Prostate gland (tissue), 2 donors: ENCODE measurements at places on chromosomes 11 and 22.
A peak's percentile ranks its signal among the peaks of the same experiment; 100 is the strongest.

- DNase-seq = no peak
These were observed 75.1 kb upstream of the TSPAN18 start for GRCh38 chr11:44651535-44652155.

DNA sequence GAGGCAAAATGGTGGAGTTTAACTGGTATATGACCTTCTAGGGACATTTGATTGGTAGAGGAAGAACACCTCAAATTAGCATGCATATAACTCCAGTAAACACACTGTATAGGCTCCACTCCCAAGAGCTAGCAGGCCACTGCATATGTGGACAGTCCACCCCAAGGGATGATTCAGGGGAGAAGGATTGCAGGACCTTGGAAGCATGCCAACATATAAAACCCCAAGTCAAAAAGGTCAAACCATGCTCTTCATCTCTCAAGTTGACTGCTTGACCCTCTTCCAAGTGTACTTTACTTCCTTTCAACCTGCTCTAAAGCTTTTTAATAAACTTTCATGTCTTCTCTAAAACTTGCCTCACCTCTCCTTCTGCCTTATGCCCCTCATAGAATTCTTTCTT, 459.9 kb upstream of the CCDC179 start:
- DNase-seq = no peak

GRCh38 chr22:43110927-43111623, 525 bp downstream of the BIK start:
- peak; percentile 57 for DNase-seq

GRCh38 chr22:36562261-36562835, 33.4 kb upstream of the EIF3D start:
- no peak for DNase-seq

DNA sequence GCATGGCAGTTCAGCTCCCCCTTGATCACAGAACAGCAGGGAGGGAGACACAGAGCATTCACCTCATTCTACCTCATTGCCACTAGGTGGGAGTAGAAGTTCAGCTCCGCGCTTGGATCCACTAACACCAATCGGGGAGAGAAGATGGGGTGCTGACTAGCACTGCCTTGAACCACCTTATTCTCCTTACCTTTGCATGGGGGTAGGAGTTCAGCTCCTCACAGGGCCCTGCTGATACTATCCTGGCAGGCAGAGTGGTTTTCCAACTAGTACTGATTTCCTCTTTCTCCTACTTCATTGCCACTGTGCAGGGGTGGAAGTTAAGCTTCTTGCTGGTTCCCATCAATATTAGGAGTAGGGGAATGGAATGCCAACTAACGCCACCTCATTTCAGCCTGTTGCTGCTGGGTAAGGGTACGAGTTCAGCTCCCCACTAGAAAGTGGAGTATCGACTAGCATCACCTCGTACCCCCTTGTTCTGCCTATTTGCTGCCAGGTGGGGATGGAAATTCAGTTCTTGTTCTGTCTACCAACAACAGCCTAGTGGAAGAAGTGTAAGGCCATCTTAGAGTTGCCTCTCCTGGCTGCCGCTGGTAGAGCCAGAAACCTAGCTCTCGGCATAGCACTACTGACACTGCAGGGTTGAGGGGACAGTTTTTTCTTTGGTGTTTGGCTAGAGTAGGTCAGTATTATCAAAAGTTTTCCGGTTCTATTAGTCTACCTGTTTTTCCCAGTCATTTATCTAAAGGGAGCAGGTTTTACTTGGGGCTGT, 550.9 kb upstream of the CCDC90B start:
- peak; percentile 8 for DNase-seq

GRCh38 chr11:124656774-124657630, 16.5 kb downstream of the SIAE start:
- DNase-seq = no peak

GRCh38 chr11:19101796-19102520, 15.0 kb upstream of the ZDHHC13 start:
- no peak for DNase-seq

DNA sequence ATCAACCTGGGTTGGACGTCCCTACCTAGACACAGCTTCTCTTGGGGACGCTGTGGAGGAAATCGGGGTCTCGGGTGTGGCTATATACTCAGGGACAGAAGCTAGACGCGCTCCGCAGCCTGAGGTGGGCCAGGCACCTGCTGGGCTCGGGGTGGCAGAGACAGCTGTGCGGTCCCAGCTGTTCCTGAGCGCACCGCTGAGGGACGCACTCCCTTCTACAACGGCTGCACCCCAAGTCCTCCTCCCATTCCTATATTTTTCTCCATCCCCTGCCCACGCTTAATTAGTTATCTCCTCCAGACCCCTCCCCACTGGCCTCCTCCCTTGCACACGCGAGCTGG, 188 bp upstream of the MTNR1B start:
- DNase-seq = no peak

DNA sequence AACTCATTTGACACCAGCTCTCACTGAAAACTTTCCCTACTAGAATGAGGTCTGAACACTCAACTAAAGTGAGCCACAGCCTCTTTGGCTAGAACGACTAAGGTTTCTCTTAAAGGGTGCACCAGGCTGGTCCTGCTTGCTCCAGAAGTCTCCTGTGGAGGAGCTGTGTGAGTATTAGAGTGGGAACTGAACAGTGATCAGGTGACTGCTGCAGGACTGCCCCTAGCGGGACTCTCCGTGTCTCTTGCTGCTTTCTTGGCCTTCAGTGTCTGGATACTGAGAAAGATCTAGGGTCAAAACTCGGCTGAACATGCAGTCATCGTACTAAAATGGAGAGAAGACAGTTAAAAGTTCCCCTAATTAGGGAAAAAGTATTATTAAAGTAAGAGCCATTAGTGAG, 34.6 kb downstream of the FAM118A start:
- no peak for DNase-seq

DNA sequence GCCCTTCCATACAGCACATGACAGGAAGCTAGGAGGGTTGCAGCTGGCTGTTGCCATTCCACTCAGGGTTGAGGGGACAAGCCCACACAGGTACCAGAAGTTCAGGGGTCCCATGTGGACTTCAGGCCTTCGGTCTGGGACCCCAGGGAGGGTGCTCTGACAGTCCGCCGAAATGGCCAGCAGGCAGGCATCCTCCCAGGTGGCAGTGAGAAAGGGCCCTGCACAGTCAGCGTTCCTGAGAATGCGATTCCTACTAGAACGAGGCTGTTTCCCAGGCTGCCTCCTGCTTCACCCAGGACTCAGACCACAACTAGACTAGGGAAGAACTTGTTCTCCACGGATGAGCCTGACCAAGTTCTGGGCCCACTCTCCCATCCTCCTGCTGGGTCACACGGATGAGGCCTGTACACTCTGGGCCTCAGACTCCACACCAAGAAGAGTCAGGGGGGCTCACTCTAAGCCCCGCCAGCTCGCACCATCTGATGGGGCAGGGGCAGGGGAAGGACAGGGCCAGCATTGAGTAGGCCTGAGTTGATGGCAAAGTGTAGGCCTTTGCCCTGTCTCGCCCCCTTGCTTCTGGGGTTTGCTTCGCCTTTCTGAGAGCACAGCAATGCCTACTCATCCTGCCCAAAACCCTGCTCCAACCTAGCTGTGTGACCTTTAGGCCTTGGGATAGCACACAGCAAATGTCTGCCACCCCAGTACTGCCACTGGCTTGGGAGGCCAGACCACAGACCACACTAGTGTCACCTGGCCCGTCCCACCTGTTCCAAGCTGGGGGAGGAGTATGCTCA, 14.0 kb downstream of the KCNQ1OT1 start:
- DNase-seq = no peak

GRCh38 chr22:49604732-49605302, 222.9 kb downstream of the BRD1 start:
- no peak for DNase-seq

DNA sequence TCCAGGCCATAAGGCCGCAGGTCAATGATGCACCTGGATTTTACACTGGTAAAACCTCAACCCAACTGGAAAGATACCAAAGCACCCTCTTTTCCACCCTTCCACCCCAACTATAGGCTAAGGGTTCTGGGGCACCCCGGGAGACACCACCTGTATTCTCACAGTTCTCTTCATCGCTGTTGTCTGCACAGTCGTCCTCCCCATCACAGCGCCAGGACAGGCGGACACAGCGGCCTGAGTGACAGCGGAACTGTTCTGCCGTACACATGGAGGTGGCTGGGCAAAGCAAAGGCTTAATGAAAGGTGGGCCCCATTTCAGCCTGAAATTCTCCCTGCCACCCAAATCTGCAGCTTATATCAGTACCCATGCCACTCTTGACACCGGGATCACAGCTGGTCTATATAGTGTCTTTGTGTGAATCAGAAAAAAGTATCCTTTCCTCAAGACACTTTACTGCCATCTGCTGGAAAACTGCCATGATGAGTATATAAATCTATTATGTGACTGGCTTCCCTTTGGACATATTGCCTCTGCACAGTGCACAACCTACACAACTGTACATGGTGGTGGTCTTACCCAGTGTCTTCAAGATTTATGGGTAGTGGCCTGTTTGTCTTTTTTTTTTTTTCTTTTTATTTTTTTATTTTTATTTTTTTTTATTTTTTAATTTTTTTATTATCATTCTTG, 21.5 kb downstream of the LRP4 start:
- no peak for DNase-seq

DNA sequence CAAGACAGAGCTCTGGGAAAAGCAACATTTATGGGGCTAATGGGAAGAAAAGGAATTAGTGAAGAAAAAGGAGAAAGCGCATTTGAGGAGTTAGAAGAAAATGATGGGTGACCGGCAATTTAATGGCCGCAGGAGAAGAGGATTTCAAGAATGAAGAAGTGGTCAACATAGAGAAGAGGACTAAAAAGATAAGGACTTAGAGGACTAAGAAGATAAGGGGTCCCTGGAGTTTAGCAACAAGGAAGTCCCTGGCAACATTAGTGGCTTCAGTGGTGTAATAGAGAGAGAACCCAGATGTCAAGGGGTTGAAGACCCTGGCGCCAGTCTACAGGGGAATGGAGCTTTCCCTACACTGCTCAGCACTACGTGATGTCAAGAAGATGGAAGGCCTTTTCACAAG, 32.3 kb downstream of the WEE1 start:
- no peak for DNase-seq

DNA sequence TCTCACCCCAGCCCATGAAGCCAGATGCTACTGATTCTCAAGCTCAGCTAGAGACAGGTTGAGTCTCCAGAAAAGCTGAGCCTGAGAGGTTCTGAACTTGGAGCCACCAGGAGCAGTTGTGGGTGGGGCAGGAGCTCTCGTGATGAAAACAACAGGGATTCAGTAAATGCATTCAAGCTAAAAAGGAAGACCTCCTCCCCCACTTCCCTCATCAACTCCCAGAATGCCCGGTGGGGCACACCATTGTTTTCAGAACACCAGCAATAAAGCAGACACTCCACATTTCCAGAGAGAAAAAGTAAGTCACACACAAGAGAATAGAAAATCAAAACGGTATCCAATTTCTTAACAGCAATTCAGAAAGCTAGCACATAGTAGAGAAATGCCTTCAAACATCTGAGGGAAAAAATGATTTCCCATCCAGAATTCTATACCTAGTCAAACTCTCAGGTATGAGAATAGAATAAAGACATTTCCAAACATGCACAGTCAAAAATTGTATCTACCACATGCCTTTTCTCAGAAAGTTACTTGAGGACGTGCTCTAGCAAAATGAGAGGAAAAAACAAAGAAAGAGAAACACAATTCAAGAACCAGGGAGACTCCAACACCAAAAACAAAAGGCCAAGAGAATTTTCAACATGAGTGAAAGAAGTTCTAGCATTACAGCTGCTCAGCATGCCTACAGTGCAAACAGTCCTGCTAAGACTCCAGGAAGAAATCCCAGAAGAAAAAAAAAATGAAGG, 56.8 kb downstream of the CDKN1C start:
- DNase-seq = no peak

DNA sequence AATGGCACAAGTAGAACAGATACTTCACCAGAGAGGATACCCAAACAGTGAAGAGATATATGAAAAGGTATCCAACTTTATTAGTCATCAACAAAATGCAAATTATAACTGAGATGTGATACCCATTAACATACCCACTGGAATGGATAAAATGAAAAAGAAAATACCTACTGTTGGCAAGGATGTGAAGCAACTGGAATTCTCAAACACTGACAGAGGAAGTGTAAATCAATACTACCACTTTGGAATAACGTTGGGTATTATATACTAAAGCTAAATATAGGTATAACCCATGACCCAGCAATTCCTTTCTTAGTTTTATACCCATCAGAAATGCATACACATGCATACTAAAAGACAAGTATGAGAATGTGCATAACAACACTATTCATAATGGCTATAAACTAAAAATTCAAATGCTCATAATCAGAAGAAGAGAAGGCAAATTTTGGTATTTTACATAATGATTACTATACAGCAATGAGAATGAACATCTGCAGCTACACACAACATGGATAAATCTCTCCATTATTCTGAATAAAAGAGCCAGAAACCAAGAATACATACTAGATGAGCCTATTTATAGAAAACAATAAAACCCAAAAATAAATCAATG, 80.6 kb downstream of the RPL27A start:
- DNase-seq = no peak

GRCh38 chr11:119155733-119156492, 7.1 kb downstream of the ABCG4 start:
- DNase-seq = no peak

GRCh38 chr22:17172029-17172833, 13.2 kb upstream of the HDHD5 start:
- DNase-seq = peak; percentile 55

- DNase-seq = peak; percentile 52
These were observed 13.6 kb upstream of the CD3E start for GRCh38 chr11:118290923-118291322.

DNA sequence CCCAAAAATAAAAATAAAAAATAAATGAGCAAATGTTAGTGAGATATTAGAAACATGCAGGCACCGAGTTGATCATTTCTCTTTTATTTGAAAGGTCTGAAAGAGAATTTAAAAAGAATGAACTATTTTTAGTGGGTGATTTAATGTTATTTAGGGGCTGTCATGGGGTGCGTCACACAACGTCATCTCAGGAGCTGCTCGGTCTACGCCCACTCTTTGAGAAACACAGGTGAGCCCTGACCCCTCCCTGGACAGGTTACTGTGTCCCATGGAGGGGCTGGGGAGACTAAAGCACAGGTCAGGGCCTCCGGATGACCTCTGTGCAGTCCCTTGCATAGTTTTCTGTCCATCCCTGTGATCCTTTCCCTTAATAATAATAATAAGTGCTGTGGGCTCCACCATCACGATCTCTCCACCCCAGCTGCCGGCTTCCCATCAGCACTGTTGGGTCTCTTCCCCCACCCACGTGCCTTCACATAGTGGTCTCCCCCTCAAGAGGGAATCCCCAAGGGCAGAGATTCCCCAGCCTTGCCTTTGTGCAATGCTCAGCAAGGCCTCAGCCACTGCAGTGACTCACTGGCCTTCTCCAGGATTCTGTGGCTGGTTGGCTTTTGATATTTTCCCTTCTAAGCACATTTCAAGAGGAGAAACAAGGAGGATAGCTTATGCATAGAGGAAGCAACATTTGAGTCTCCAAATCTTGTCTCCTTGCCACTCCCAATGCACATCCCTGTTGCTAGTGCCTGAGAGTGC, 159.9 kb downstream of the TTC17 start:
- DNase-seq = no peak

DNA sequence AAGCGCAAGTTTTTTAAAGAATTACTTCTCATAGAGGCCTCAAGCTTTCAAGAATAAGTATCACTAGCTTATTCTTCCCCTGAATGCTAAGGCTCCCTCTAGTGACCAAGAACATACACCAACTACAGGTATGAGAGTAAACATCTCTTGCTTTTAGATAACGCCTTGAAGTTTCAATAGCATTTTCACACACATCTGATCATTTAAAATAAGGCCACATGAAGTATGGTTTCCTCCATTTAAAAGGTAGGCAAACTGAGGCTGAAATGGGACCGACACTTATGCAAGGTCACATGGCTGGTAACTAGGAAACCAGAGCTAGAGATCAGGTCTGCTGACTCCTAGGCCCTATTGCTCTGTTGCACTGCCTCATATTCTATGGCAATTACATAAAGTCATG, 66.5 kb downstream of the CCDC34 start:
- DNase-seq = peak; percentile 45
